NCI-H1436 treated with DMSO at 0.1 percent for 48 hours (cell line): ENCODE measurements at places on chromosomes 1 and 21.

- DNase-seq = no peak
Measured at GRCh38 chr1:111666828-111667227, 47.2 kb downstream of the RAP1A start.

GRCh38 chr1:228009116-228009827, 2.5 kb downstream of the WNT3A start:
- no peak for DNase-seq

GRCh38 chr1:31054958-31055481, 10.5 kb downstream of the PUM1 start:
- no peak for DNase-seq

DNA sequence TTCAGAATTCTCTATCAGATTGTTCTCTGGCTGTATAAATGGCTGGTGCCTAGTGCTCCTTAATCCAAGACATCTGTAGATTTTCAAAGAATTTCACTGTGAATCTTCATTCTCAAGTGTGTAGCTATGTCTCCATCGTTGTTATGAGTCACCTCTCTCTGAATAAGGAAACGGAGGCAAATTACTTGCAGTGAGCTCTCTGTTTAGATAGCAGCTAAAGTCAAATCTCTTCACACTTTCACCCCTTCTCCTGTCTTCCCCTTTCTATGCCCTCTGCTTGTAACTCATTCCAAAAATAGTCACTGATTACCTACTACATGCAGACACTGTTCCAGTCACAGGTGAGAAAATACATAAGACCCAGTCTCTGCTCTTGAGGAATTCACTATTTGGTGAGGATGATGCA, 39.7 kb downstream of the CHML start:
- no peak for DNase-seq

GRCh38 chr1:64687725-64688327, 57.0 kb upstream of the RAVER2 start:
- DNase-seq = no peak

DNA sequence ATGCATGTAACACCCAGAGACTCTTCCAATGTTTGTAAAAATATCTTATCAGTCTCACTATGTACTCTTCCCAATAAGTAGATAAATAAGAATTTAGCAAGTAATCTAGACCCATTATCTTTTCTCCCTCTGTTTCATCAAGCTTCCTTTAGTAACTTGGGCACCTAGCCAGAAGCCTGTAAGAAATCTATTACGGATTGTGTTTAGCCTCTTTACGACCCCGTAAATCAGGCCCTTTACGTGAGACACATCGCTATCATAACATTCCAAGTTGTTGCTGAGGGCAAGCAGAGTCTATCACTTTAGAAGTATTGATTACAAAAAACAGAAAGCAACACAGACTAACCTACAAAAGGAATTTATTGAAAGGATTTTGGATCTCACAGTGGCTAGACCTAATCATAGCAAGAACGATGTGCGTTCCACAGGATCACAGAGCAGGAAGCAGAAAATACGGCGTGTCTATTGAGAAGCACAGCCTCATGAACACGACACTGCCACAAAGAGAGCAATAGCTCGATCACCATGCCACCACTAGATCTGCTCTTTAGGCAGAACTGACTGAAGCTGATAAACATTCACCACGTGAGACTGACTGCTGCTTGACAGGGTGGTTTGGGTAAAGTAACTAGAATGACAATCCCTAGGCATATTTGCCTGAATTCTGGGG, 922.1 kb downstream of the AMY1C start:
- DNase-seq = no peak

DNA sequence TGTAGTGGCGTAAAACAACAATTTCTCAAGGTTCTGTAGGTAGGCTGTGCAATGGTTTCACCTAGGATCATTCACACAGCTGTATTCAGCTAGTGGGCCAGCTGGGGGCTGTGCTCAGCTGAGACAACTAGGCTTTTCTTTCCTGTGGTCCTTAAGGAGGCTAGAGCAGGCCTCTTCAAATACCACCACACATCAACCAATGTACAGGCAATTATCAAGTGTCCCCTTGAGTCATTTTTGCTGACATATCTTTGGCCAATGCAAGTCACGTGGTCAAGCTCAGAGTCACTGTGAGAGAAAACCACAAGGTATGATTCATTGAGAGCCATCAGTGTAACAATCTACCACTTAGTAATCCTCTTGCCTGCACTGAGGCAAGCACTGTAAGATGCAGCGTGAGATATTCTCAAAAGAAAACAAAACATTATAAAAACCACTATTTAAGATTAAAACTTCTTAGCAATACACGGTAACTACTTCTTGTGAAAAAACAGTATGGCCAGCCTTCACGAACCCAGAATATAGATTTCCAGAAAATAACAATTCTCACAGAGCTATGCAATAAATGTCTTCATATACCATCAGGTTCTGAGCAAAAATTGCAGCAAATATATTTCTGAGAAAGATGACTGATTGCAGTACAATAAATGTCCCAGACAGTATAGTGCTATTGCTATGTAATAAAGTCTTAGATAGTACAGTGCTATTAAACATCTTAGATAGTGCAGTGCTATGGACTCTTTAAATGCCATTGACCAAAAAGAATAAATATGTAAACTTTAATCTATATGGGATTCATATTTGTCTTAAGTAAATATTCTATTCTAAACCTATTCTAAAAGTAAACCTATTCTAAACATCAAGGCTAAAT, 55.3 kb downstream of the NME7 start:
- no peak for DNase-seq

DNA sequence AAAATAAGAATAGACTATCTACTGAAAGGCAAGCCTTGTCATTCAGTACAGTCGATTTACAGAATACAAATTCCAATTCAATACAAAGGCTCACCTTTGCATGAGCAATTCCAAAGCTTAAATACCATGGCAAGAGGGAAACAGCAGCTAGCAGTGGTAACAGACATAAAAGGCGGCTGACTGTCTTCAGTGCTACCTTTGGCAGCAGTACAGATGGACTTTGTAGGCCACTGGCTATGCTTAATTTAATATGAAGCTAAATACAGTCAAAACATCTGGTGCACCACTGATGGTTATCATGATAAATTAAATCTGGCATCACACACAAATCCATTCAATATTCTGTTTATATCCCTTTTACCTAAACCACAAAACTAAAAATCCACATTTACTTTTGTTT, 62.4 kb downstream of the RERE start:
- no peak for DNase-seq

DNA sequence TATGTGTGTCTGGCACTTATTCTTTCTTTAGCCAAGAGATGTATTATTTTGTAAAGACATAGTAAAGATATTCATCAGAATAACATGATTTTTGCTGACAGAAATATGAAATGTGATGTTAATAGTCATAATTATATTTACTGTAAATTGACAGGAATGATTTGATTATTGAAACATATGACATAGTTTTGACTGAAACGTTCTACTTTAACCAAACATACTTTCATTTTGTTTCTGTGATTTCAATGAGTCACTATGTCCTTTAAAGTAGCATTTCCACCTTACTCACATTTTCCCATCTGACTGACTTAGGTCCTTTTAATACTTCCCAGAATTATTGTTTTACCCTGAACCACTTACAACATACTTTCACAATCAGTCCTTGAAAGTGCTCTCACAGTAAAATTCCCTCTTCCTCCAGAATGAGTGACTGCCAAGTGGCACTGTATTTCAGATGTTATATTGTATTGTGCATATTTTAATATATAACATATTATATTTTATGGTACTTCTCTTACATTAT, 437.9 kb downstream of the NCAM2 start:
- no peak for DNase-seq

DNA sequence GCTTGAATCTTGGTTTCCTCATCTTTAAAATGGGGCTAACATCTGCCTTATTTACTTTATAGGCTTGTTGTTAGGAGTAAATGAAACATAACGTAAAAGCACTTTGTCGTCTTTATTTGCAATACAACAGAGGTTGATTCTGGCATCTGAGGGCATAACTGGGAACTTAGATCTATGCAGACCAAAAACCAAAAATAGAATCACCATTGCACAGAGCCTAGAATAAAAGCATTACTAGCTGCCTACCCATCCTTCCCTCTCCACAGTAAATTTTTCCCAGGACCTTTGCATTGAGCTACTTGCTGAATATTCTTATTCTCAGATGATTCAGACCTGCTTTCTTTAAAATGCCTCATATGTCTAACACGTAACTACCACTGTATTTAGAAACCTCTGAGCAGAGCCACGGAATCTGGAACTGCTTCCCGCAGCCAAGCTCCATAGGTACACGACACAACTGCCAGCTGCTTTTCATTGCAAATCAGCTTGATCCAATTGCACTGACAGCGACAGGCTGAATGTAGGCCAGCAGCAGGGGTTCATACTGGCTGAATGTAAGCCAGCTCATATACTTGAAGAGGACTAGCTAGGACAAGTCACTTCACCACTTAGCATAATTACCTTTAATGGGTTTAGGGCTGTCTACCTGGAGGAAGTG, 33.2 kb upstream of the SERBP1 start:
- DNase-seq = peak; percentile 70

- no peak for DNase-seq
Measured at GRCh38 chr1:33424205-33424604, 6.7 kb downstream of the PHC2 start.

GRCh38 chr1:207702317-207702716, 49.5 kb upstream of the CD46 start:
- DNase-seq = no peak

DNA sequence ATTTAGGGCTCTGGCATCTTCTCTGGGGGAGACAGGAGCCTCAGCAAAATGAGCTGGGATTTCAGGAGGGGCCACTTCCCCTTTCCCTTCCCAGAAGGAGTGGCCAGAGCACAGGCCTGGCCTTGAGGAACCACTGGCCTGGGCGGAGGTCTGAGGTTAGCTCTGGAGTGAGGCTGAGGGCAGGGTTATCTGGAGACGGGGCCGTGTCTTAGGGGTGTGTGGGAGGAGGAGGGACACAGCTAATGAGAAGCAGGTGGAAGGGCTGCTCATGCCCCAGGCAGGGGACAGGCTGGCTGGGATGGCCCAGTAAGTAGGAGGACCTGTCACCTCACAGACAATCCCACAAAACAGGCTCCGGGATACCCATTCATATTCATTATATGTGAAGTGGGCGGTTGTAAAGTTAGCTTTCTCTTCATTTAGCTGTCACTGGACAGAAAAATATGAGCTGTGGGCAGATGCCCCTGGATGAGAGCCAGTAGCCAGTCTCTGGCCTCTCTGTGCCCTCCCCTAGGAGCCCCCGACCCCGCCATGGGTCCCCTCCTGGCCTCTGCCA, 12.4 kb downstream of the ALX3 start:
- DNase-seq = no peak

- DNase-seq = no peak
Measured at GRCh38 chr1:183580281-183580682, 10.0 kb downstream of the NCF2 start.

DNA sequence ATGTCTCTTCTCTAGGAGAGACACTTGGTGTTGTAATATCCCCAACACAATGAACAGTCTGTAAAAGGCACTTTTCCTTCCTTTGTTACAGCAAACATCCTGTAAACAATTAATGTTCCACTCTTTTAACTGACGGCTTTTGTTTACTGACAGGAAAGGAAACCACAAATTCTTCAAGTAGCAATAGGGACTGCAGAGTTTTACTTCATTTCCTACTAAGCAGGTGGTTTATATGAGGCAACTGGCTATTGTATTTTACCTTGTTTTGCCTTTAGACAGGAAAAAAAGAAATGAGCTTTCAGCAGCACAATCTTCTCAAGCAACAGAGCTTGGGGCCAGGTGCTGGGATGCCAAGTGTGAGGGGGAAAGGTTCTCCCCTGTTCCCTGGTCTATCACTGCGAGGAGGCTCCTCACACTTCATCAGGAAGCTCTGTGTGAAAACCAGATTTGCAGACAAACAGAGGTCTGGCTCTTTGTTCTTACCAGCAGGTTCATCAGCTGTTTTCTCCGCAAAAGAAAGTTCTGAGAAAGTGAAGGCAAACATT, 51.2 kb downstream of the SIPA1L2 start:
- DNase-seq = no peak

DNA sequence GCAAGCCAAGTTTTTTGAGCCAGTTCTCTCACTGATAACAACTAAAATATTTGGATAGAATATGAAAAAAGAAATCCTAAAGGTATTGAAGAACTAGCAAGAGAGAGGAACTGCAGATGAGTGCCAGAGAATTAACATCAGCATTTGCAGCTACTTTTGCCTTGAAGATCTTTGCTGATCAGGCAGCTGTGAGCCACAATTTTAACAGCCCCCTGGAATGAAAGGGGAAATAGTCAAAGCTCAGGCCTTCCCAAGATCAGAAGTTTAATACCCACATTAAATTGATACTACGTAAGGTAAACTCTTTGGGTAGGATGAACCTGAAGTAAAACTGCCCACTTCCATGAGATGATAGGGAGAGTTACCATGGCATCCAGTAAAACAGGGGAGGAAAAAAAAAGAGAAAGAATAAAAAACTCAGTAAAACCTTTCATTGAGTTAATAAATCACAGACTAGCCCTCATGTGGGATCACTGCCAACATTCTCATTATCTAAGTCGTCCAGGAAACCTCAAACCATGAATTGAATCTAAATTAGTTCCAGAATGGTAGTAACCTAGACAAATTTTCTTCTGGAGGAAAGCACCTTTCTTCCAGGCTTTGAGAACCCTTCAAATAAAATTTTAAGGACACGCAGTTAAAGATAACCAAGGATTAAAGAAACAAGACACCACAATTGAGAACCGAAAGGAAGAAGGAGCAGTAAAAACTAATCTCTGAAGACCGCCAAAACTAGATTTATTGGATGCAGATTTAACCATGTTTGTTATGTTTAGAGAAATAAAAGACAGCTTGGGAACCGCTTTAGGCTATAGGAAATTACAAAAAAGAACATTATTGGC, 28.3 kb downstream of the SCP2 start:
- no peak for DNase-seq

DNA sequence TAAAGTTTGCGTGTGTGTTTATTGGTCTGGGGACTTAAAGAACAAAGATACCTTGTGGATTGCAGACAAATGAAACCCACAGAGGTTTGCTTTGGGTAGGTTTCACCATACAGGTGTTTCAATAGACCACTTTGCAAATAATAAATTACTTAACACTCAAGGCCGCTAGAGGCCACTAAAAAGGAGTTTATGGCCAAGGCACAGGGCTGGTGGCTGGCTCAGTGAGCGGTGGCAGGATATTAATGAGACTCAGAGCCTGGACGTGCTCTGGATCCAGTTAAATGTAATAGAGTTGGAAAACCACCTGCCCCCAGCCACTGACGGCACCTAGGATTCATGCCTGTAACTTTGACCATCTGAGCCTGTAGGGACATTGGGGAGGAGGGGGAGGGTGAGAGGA, 44.5 kb downstream of the LRRC38 start:
- DNase-seq = no peak

DNA sequence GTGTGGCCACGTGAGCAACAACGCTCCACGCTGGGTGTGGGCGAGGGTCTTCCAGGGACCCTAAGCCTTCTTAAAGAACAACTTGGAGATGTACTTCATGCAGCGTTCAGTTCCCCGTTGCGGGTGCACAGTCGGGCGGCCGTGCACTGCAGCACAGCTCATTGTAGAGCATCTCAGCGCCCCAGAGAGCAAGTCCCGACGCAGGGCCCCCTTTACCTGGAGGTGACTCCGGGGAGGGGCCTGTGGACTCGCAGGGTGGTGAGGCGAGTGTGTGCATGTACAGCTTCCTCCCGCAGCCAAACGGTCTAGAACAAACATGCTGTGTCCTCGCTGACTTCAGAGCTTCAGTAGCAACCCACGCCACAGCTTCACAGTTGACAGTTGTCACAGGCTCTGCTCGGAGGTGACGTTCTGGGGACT, 19.5 kb downstream of the RRP1 start:
- no peak for DNase-seq

- no peak for DNase-seq
Measured at GRCh38 chr1:96558635-96559034, 162.9 kb upstream of the PTBP2 start.
